Gastroesophageal sphincter (tissue), 4 donors: ENCODE measurements at places on chromosomes 2 and 18.
A peak's percentile ranks its signal among the peaks of the same experiment; 100 is the strongest.

DNA sequence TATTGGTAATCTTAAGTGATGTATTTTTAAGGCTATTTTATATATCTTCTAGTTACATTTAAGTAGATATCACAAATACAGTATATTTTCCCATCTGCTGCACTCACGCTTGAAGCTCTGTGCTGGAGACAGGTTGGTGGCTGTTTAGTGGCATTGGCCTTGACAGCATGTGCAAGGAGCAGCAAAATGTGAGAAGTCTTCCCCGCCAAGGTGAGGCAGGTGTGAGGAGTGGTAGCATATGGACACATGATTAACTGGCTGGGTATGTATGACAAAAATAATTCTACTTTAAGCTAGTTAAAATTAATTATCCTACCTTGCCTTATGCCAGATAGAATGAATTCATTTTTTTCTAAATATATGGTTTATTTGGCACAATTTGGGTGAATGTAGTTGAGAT lies 117.2 kb downstream of the CCDC102B start:
- no peaks in the 10 kb centered on the region for H3K27me3 ChIP-seq
- no peak overlapping the region for H3K27ac ChIP-seq
- H3K36me3 ChIP-seq, result no peaks in the 10 kb centered on the region
- no peak overlapping the region for H3K4me3 ChIP-seq

DNA sequence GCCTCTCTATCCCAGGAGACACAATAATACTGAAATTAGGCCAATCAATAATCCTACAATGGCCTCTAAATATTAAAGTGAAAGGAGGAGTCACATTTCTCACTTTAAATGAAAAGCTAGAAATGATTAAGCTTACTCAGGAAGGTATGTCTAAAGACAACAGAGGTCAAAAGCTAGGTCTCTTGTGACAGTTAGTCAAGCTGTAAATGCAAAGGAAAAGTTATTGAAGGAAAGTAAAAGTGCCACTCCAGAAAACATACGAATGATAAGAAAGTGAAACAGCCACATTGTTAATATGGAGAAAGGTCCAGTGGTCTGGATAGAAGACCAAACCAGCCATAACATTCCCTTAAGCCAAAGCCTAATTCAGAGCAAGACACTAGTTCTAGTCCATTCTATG lies 9.5 kb downstream of the SESTD1 start:
- H3K27me3 ChIP-seq, result no peaks in the 10 kb centered on the region
- no peaks in the 10 kb centered on the region for H3K36me3 ChIP-seq
- H3K4me1 ChIP-seq, result peaks cover 59% of the 10 kb centered on the region
- H3K4me3 ChIP-seq, result no peak overlapping the region

- H3K36me3 ChIP-seq, result no peaks in the 10 kb centered on the region
- H3K27ac ChIP-seq, result no peak overlapping the region
- no peaks in the 10 kb centered on the region for H3K27me3 ChIP-seq
These were observed 107.5 kb upstream of the SRD5A2 start for GRCh38 chr2:31688282-31688681.

- H3K27ac ChIP-seq, result peak overlapping the region; percentile 72
- H3K27me3 ChIP-seq, result no peaks in the 10 kb centered on the region
- H3K4me3 ChIP-seq, result peak overlapping the region; percentile 44
- ATAC-seq, result peak; percentile 62
- H3K4me1 ChIP-seq, result no peaks in the 10 kb centered on the region
- no peaks in the 10 kb centered on the region for H3K36me3 ChIP-seq
These were observed 186.3 kb downstream of the TCF4 start for GRCh38 chr18:55401638-55402191.

DNA sequence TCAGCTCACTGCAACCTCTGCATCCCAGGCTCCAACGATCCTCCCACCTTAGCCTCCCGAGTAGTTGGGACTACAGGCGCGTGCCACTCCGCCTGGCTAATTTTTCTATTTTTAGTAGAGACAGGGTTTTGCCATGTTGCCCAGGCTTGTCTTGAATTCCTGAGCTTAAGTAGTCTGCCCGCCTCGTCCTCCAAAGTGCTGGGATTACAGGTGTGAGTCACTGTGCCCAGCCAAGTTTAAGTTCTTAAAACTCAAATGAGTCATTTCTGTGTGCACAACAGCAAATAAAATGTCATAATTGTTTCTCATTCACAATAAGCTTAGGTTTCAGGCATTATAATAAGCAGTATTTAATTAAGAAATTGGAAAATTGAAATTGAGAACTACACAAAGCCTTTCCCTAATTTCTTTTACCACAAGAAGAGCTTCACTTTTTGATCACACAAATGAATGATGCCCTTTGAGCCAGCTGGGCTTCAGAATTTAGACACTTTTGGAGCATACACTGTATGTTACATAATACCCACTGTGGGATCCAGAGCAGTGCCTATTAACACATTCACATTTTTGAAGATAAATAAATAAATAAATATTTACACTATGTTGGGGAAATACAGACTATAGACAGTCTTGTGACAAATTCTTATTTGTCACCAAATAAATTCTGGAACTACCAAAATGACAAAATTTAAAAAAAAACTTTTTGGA lies 8.6 kb upstream of the ME2 start:
- ATAC-seq, result no peak
- peaks cover 7% of the 10 kb centered on the region for H3K27me3 ChIP-seq
- no peak overlapping the region for H3K4me3 ChIP-seq
- no peaks in the 10 kb centered on the region for H3K4me1 ChIP-seq
- H3K36me3 ChIP-seq, result no peaks in the 10 kb centered on the region
- no peak overlapping the region for H3K27ac ChIP-seq

GRCh38 chr2:134031539-134031938 lies 222.3 kb upstream of the MGAT5 start:
- H3K4me3 ChIP-seq, result no peak overlapping the region
- no peaks in the 10 kb centered on the region for H3K4me1 ChIP-seq
- H3K27me3 ChIP-seq, result peaks cover 15% of the 10 kb centered on the region
- H3K27ac ChIP-seq, result no peak overlapping the region
- no peak for ATAC-seq

- H3K36me3 ChIP-seq, result no peaks in the 10 kb centered on the region
- H3K27me3 ChIP-seq, result no peaks in the 10 kb centered on the region
- ATAC-seq, result no peak
- H3K4me3 ChIP-seq, result no peak overlapping the region
These were observed 10.4 kb downstream of the KCNE4 start for GRCh38 chr2:223062396-223062795.
